ENCODE measurements at places on chromosomes 2 and 18. TPM values are rescaled to one million over a fixed set of nuclear protein-coding genes. Genes with fewer than 3 reads are reported as not detected.

Gene POTEI
- not detected for total RNA-seq

Gene APCDD1
- 20.5 TPM for total RNA-seq

Gene FBXO48
- total RNA-seq, result 0.65 TPM

Gene COL6A3
- 2,045 TPM for total RNA-seq

Gene FOXI3
- not detected for total RNA-seq

Gene PLGLB2
- total RNA-seq, result 0.32 TPM

Gene TWSG1
- total RNA-seq, result 95.9 TPM

Gene LAPTM4A
- 294 TPM for total RNA-seq

Gene POTEJ
- total RNA-seq, result not detected

Gene DPYSL5
- not detected for total RNA-seq

Gene UGT1A8
- not detected for total RNA-seq

Gene SCYGR8
- not detected for total RNA-seq

Gene RUFY4
- not detected for total RNA-seq

Gene ALPP
- not detected for total RNA-seq

Gene IFT172
- total RNA-seq, result 15.3 TPM

Gene ATP6V1C2
- total RNA-seq, result not detected

Gene TEKT4
- total RNA-seq, result not detected

Gene FASTKD2
- 22.7 TPM for total RNA-seq

Gene IL1R2
- 6.1 TPM for total RNA-seq

Gene TYMS
- total RNA-seq, result 41.2 TPM

Gene GLS
- total RNA-seq, result 41.6 TPM

Gene NT5DC4
- not detected for total RNA-seq

Gene KIAA2012
- total RNA-seq, result not detected

Gene METTL5
- 59.1 TPM for total RNA-seq

Gene TUBB8B
- total RNA-seq, result not detected

Gene APOB
- not detected for total RNA-seq

Gene UPP2
- not detected for total RNA-seq

Gene C18orf32
- total RNA-seq, result 39.6 TPM

Gene SPOPL
- 8.4 TPM for total RNA-seq

Gene TEX44
- not detected for total RNA-seq

Gene SLC9A2
- total RNA-seq, result not detected

Gene IMP4
- 59.9 TPM for total RNA-seq

Gene RFX8
- total RNA-seq, result 0.16 TPM

Gene SERPINB11
- total RNA-seq, result not detected

Gene REL
- 7.5 TPM for total RNA-seq

Gene CD226
- 1.4 TPM for total RNA-seq

Gene FOSL2
- total RNA-seq, result 42.4 TPM

Gene SP110
- 10.5 TPM for total RNA-seq

Gene B3GNT7
- total RNA-seq, result 0.80 TPM

Gene OTX1
- not detected for total RNA-seq

Gene PELI1
- 5.6 TPM for total RNA-seq

Gene ABCG5
- total RNA-seq, result not detected

Gene KCNF1
- 0.26 TPM for total RNA-seq

Gene CFAP221
- not detected for total RNA-seq

Gene SNTG2
- total RNA-seq, result not detected

Gene NEB
- total RNA-seq, result 1.9 TPM

Gene GCG
- total RNA-seq, result not detected

Gene ESPNL
- total RNA-seq, result 2.9 TPM

Gene MAP3K20
- 41.0 TPM for total RNA-seq
